ENCODE measurements at places on chromosomes 11 and 22.

GRCh38 chr11:6249770-6250555 is 9.7 kb upstream of the CCKBR start:
- no peak for DNase-seq

DNA sequence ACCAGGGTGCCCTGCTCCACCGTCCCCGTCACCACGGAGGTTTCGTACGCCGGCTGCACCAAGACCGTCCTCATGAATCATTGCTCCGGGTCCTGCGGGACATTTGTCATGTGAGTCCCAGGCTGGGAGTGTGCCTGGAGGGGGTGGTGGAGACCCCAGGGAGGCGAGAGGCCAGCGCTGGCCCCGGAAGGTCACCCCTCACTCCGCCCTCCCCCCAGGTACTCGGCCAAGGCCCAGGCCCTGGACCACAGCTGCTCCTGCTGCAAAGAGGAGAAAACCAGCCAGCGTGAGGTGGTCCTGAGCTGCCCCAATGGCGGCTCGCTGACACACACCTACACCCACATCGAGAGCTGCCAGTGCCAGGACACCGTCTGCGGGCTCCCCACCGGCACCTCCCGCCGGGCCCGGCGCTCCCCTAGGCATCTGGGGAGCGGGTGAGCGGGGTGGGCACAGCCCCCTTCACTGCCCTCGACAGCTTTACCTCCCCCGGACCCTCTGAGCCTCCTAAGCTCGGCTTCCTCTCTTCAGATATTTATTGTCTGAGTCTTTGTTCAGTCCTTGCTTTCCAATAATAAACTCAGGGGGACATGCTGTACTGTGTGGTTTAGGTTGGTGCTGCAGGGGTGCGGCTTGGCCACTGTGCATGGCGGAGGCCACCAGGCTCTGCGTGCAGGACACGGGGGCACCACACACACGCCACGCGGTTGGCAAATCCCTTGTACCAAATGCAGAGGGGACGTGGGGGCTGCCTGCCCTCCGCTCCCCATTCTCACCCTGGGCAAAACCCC is 35.4 kb downstream of the MUC2 start:
- no peak for DNase-seq

DNA sequence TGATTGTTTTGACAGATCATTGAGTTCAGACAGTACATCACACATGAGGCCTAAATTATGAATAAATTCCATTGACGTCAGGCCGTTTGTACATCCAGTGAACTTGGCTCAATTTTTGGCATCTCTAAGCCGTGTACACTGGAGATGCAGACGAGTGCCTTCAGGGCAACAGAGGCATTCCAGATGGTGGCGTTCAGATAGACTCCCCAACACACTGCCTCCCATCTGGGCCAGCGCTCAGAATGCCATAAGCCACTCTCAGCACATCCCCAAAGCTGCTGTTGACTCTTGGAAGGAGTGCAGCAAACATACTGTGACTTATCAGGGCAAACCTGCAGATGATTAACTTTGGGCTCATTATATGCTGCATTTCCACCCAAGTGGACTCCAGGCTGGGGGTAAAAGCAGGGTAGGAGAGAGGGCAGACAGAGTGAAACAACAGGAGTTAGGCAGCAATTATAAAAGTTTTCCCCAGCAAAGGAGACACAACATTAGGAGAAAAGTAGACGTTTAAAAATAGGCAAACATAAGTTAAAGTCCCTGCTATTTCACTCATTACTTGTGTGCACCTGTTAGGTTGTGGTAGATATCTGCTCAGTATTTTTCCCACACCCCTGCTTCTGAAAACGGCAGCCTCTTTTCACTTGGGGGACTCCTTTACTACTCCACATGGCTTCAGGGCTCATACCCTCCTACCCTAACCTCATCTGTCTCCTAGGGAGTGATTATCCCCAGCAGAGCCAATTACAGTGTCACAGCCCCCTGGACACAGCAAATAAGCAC is 60.2 kb upstream of the PDE3B start:
- no peak for DNase-seq

DNA sequence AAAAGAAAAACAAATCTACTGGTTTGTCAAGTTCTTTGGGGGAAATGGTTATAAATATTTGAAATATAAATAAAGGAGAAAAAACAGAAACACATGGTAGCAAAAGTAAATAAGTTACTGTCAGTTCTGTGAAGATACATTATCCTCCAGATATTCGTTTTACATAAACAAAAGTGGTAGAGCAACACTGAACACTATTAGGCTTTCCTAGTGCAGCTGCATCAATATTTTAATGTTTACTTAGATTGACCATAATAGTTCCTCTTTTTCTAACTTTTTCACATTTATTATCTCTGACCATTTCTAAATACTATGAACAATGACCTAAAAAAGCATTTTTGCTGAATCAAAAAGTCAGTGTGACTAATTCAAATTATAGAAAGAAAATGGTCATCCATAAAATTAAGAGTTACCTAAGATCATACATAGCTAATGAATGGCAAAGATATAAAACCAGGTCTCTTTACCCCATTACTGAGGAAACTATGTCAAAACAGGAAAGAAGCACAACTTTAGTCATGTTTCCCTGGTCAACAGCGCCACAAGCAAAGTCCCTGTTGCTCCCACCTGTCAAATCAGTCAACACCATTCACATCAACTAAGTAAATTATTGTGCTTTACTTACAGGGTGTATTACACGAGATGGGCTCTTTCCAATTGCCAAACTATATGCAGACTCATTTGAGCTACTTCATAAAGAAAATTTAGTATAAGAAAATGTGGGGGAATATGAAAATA is 38.5 kb downstream of the SBF2 start:
- DNase-seq: no peak

- DNase-seq: no peak
Measured at GRCh38 chr11:20089796-20090653, 70.2 kb downstream of the DBX1 start.

GRCh38 chr11:66070604-66071380 is 720 bp downstream of the PACS1 start:
- DNase-seq: no peak

DNA sequence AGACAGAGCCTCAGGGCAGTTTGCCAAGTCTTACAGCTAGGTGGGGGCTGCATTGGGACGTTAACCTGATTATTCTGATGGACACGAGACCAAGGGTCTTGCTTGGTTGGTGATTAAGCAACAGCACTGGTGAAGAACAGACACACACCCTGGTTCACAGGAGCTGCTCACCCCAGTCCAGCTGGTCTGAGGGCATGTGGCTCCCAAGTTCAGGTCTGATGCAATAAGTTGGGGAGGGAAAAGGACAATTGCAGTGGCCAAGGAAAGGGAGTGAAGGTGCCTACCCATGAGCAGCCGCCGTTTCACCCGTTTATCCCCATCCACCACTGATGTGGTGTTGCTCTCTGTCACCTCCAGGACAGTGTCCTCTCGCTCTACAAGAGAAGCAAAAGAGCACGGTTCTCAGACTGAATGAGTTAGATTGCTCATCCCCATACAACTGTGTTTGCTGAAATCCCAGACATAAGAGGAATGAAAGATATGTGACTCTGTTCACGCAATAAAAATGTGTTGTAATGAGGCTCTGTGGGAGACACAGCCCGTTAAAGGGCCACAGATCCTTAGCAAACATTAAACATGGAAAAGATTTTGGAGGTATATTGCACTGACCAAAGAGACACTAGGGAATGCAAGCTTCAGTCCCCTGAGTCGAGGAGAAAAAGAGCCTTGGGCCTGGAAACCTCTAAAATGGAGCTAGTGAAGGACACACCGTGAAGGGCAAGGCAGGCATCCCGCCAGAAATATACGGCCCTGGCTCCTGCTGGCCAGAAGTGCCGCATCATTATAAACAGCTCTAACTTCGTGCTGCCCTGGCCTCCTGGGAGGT is 25.6 kb downstream of the SCUBE2 start:
- no peak for DNase-seq

- DNase-seq: no peak
Measured at GRCh38 chr11:122666743-122667142, 11.2 kb downstream of the UBASH3B start.

All from effector memory CD8-positive, alpha-beta T cell (primary cell).